ENCODE measurements at places on chromosomes 4 and X. TPM values are rescaled to one million over a fixed set of nuclear protein-coding genes. Genes with fewer than 3 reads are reported as not detected.

GRCh38 chrX:23699636-23700194 is 32.4 kb downstream of the PRDX4 start:
- no peak for DNase-seq

GRCh38 chrX:8043121-8043520 is 115.9 kb upstream of the PNPLA4 start:
- no peak for DNase-seq

- DNase-seq: no peak
Observed at GRCh38 chr4:74066232-74066631, 27.7 kb upstream of the CXCL3 start.

ADH7 gene
- not detected for total RNA-seq

Data from G401 (cell line).